ENCODE measurements at places on chromosomes 7 and 10.

- DNase-seq = no peak
Observed at GRCh38 chr10:43252783-43253341, 14.0 kb downstream of the RASGEF1A start.

DNA sequence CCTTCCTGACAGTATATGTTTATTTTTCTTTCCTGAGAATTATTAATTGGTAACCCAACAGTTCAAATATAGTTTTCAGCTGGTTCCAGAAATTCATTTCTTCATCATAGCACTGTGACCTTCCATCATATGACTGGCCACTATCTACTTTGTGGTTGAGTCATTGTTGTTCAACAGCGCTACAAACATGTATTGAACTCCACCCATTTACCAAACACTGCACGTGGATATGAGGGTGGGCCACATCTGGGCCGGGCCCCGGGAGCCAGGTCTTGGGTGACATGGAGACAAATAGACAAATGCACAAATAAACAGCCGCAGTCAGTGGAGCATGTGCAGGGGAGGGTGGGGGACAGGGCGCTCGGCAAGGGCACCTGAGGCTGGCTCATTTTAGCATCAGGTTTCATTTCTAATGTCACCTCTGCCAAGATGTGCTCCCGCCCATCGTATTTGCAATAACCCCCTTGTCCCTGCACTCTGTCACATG lies 24.0 kb upstream of the EEPD1 start:
- DNase-seq = no peak

DNA sequence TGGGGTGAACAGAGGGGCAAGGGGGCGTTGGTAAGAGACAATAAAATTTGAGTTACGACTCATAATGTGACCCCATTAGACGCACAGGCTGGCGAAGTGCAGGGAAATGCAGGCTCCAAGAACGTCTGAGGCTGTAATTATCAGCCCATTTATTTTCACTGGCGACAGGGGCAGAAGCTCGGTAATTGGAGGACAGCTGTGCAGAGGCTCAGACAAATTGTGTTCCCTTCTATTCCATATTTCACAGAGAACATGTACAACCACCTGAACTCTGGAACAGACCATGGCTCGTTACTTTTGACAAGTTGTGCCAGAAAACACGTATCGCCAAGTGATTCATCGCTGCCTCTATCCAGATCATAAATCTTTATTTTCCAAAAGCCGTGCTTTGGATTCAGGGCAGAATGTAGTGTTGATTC lies 137.3 kb upstream of the FRMD4A start:
- no peak for DNase-seq

DNA sequence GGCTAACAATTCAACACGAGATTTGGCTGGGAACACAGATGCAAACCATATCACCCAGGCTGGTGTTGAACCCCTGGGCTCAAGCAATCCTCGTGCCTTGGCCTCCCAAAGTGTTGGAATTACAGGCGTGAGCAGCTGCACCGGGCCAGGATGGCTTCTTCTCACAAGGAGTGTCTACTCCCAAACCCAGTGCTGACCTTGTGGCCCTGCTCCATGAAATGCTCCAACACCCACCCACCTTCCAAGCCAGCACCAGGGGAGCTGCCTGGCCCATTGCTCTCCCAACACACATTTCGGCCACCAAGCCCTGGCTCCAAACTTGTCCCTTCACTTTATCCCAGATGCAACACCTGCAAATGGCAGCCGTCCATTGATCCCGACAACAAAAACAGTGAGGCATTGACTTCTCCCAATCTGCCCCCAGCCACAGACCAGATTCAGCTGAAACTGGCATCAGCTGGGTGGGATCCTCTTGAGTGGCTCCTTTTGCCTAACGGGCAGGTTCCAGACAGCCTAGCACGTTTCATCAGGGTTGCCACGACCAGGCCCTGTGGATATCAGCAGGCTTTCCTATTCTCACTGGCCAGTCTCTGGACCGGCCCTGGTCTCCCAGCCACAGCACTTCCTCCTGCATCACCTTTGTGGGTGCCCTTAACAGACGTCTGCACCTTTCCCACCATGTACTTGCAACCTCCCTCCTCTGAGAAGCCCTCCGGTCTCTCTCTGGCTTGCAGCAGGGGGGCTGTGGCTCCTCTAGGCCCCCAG lies 105.7 kb upstream of the CARD11 start:
- no peak for DNase-seq

- no peak for DNase-seq
Observed at GRCh38 chr10:100986623-100986951, 710 bp downstream of the MRPL43 start.

- no peak for DNase-seq
Observed at GRCh38 chr7:3787717-3788264, 486.7 kb downstream of the SDK1 start.

- DNase-seq = no peak
Observed at GRCh38 chr10:28467615-28468014, 65.3 kb upstream of the WAC start.

GRCh38 chr7:45259966-45260646 lies 102.5 kb downstream of the RAMP3 start:
- peak; percentile 70 for DNase-seq

- no peak for DNase-seq
Observed at GRCh38 chr10:52952391-52953055, 179.9 kb upstream of the MBL2 start.

DNA sequence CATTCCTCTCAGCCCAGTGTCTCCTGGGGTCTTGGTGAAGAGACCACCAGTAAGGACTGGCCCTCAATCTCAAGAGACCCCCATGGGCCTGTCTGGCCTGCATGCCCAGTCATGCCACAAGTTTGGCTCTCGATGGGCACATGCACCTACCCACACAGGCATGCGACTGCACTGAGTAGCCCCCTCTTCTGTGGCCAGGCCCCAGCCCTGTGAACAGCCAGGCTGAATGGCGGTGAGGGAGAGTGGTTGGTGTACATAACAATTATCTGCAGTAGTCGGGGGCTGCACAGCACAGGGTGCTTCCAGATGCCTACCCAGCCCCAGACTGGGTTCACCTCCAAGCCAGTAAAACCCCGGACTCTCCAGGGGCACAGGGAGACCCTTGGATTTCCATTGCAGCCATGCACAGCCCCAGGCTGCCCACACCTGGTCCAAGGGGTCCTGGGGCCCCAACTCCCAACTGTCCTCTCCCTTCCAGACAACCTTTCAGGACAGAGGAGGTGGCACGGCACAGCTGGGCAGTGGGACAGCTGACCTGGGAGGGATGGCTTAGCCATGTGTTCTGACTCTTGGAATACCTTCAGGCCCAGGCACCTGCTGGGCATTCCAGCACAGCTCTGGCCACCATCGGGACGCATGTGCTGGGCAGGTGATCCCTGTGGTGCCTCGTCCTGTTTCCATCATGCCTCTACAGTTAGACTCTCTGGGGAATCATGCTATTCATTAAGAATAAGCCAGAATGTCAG lies 21.0 kb upstream of the CSGALNACT2 start:
- DNase-seq = no peak

DNA sequence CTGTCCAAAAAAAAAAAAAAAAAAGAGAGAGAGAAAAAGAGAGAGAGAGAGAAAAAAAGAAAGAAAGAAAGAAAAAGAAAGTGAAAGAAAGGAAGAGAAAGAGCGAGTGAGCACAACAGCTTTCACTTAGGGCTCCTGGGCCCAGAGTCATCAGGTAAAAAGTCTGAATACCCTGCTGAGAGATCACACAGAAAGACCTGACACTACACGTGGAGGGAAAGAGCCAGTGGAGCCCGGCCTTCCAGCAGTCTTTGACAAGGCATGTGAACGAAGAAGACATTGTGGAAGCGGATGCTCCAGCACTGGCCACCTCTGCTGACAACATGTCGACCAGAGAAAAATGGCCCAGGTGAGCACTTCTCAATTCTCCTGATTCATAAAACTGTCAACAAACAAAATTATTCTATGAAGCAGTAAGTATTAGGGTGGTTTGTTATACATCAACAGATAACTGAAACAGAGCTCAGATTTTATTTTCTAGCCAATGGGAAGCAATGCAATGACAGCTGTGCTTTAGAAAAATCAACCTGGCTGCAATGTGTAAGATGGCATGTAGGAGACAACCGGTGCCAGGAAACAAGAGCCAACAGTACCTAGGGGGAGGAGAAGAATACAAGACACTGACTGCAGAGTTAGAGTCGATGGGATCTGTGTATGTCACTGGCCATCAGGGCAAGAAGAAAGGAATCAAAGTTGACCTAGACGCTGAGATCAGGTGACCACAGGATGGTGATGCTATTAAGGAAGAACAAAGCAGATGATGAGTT lies 4.4 kb downstream of the RNF216 start:
- DNase-seq = no peak

GRCh38 chr7:784971-785370 lies 47.3 kb upstream of the SUN1 start:
- DNase-seq = no peak

DNA sequence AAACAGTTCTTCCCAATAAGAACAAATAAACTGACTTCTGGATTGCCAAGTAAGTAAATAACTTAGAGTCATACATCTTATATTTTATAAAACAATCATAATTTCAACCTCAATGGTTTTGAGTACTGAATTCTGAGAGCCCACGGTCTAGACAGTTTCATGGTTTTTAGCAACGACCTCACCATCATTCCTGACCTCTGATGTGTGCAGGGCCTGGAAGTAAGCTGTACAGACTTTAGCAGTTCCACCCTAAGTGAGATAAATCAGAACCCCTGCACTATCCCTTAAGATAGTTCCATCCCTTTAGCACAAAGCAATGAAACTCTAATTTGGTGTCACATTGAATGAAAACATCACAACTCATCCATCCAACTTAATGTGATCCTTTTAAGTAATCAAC lies 86.0 kb downstream of the NEBL start:
- DNase-seq = no peak

DNA sequence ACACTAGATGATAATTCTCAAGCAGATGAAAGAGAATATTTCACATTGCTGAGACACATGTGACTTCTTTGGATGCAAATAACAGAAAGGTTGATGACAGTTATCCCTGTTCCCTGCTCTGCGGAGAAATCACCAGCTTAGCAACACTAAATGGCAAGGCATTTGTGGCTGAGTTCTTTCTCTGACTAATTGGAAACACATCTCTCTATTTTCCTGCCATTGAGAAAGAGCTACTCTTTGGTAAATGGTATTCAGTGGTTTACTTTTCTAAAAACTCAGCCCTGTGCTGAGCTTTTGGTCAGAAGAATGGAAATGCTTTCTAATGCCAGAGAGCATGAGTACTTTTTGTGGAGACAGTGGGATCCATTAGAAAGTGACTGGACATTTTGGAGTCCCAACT lies 771.4 kb downstream of the LRMDA start:
- no peak for DNase-seq
